ENCODE measurements at places on chromosomes 7 and 10.

DNA sequence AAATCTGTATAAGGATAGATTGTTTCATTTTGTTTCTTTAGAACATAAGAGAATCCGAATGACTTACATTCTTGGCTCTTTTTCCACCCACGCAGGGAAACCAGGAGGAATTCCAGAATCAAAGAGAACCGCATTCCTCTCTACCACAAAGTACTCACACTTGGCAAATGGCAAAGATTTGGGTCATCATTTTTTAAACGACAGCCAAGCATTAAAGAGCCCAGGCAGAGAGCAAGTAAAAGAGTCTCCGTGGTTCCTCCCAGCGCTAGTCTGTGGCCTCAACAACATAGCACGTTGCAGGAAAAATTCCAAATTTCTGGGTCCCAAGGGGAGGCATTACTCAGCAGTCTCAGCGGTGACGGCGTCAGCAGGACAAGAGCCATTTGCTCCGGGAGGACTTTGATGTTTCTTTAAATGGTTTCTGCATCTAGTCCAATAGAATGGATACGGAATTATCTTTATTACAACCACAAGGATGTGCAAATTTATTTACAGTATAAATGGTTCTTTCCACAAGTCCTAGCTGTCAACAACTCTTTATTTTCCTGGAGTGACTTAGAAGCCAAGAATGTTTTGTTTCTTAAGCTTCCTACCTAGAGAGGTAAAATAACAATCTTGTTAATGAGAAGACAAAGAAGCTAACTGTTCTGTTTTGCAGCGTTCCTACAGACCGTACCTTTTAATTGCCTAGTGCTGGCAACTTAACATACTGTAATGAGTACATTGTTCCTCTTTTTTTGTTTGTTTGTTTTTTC is 232.5 kb downstream of the SKIDA1 start:
- DNase-seq, result no peak

DNA sequence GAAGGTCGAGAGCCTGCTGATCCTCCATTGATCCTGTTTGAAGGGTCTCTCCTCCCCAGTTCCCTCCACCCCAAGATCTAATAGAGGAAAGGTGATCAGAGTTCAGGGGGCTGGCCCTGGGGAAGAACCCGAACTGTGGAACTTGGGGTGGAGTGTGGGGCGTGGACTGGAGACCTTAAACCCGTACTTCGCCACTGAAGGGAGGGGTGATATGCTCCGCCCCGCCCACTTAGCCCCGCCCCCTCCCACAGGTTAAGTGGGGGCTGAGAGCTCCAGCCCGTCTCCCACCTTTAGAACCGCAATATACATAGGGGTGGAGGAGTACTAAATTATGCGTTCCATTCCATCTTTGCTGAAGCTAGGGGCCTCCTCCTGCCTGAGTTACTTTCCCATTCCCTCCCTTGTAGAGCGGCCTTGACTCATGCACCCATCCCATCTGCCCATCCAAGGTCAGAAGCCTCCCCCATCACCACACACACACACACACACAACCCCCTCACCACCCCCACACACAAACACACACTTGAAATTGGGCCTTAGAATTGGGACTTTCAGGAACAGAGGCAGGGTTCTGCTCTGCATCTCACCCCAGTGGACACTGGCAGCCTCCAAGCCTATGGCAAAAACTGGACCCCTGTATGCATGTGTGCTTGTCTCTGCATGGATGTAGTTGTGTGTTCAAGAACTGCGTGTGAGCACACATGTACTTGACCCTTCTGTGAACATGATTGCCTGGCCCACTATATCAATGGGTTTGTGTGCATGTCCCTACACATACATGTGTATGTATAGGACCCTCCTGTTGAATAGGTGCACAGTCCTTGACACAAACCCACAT is 991 bp downstream of the SEMA4G start:
- peak; percentile 53 for DNase-seq

DNA sequence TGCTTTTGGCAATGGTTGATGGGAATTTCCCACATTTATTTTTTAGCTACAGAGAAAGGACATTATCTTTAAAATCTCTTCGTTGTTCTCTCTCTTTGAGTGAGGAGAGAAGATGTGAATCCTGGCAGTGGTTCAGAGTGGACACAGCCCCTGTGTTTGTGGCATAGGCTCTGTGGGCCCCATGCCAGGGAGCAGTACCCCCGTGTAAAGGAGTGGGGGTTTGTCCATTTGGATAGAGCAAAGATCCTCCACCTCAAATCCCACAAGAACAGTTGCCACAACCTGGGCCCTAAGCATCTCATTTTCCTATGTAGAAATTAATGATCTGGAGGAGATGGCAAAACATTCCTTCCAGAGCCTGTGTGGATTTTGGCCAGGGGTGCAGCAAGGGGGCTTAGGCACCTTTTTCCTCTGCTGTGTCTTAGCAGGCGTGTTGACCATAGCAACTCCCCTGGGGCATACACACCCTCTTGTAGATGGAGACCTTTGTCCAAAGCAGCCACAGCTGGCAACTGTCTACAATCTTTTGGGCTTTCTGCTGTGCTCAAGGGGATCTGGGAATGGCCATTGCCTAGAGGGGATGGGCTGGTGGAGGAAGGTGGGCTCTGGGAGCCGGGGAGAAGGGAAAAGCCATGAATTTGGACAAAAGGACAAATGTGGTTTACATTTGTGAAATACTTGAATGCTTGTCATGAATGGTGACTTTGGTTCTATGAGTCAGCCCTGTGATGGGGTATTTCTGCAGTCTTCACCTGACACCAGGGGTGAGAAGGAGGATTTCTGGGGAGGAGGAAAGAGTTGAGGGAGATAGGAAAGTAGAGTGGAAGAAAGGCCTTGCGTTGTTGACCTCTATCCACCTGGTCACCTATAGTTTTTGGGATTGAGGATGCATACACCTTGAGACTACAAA is 92.0 kb downstream of the TCF7L2 start:
- no peak for DNase-seq

GRCh38 chr7:127888825-127889224 is 142.4 kb downstream of the LRRC4 start:
- no peak for DNase-seq

- no peak for DNase-seq
Observed at GRCh38 chr7:81842361-81842760, 72.5 kb upstream of the HGF start.

- no peak for DNase-seq
Observed at GRCh38 chr10:69494626-69495558, 43.6 kb downstream of the TSPAN15 start.

DNA sequence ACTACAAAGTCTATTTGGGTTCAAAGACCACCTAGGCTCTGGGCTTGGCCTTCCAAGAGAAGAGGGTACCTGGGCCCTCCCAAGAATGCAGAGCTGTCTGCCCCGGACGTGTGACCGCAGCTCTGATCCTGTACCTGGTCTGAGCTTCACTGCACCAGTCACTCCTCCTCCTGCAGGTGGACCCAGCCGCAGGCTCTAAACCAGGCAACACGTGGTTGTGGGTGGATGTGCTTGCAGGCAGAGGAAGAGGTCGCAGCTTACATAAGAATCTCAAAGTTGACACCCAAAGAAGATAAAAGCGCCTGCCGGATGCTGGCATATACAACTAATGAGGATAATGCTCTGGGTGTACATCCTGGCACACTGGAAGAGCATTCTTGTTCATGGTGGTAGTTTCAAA is 9.4 kb upstream of the PFKP start:
- no peak for DNase-seq

- DNase-seq, result no peak
Observed at GRCh38 chr10:11191678-11192077, 174.0 kb downstream of the CELF2 start.

- no peak for DNase-seq
Observed at GRCh38 chr10:3757638-3758490, 27.1 kb downstream of the KLF6 start.

GRCh38 chr7:158133057-158133456 is 454.6 kb downstream of the PTPRN2 start:
- DNase-seq, result no peak

DNA sequence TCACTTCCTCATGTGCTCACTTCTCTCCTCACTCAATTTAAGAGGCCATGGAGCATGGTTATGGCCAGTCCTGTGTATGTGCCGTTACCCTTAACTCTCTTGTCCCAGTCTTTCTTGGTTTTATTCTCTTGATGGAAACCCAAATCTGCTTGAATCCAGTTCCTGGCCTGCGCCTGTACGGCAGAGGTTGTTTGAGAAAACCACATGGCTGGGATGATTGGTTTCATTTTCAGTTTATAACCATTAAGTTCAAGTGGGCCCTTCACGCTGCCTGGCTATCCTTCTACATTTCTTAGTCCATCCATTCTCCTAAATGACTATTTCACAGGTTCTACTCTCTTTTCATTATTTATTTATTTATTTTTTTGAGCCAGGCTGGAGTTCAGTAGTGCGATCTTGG is 1.6 kb upstream of the ZNF239 start:
- no peak for DNase-seq

GRCh38 chr10:77072836-77073662 is 564.6 kb downstream of the KCNMA1 start:
- no peak for DNase-seq

DNA sequence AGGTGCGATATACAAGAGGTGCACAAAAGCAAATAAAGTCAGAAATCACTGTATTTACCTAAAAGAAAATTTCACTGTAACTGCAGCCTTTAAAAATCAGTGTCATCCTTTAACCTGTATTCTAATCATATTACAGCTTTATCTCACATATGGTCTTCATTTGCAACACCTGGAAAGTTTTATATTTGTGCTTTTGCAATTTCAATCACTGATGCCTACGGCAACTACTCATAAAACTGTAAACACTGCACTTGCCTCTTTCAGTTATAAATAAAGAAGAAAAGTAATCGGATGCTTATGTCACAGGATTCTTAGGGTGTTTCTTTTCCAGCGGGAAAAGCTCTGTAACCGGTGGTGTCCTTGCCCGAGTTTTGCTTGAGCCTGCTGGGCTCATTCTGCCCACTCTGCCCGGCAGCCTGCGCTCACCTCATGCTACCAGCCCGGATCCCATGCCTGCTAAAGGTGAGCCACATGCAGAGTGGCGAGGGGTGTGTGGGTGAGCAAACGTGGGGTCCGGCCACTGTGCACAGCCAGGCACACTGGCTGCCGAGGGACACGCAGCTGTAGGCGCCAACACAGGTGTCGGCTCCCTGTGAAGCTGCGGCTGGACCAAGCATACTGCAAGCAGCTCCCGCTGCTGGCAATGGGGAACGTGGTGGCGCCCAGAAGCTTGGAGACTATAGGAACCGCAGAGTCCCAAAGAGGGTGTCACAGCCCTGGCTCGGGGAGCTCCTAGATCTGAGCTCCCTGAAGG is 56.3 kb upstream of the ABCB5 start:
- no peak for DNase-seq

GRCh38 chr10:27661514-27662286 is 83.9 kb downstream of the MKX start:
- no peak for DNase-seq

DNA sequence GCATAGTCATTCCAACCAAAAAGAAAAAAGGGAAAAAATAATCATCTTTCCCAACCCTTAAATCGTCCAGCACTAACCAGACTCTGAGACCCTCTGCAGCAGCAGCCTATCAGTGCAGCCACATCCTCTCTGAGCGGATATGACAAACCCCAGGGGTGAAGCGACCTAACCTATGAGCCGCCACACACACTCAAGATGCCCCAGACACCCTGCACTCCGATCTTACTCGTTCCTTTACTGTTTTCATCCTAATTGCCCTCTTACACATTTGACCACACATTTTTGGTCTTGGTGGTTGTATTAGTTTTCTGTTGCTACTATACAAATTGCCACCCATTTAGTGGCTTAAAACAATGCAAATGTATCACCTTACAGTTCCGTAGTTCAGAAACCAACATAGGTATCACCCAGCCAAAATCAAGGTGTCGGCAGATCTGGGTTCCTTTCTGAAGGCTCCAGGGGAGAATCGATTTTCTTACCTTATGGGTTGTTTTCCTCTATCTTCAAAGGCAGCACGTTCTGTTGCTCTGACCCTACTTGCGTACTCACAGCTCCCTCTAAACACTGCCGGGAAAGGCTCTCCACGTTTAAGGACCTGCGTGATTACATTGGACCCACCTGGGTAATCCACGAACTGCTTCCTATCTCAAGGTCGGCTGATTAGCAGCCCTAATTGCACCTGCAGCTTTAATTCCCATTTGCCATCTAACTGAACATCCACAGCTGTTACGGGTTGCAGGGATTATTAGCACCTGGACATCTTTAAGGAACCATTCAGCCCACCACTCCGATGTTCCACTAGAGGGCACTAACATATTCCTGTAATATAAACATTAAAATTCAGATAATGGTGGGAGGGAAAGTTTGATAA is 37.3 kb upstream of the PRSS1 start:
- peak; percentile 76 for DNase-seq

- no peak for DNase-seq
Observed at GRCh38 chr7:8115547-8116402, 146.2 kb downstream of the ICA1 start.

- peak; percentile 66 for DNase-seq
Observed at GRCh38 chr10:104406715-104407650, 53.4 kb downstream of the CFAP58 start.

- no peak for DNase-seq
Observed at GRCh38 chr10:133179651-133180050, 19.6 kb downstream of the KNDC1 start.

GRCh38 chr7:88289564-88290025 is 17.1 kb downstream of the STEAP4 start:
- DNase-seq, result no peak

DNA sequence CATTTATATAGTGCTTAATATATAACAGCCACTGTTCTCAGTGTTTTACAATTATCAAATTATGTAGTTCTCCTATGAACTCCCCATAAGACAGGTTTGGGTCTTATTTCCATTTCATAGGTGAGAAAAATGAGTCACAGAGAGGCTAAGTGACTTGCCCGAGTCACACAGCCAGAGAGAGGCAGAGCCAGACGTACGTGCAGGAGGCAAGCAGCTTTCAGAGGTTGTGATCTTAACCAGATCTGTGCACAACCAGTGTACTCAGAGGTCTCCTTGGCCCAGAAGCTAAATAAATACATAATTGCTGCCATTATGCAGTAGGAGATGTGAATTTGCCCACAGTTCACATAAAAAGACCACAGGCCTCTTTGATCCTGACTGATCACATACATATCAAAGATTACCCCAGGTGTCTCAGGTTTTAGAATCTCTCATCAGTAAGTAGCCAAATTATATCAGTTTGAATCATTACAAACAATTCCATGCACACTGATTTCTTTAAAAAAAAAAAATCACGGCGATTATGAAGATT is 304.7 kb upstream of the AOAH start:
- DNase-seq, result no peak

GRCh38 chr7:98777051-98777450 is 92.8 kb downstream of the TMEM130 start:
- DNase-seq, result no peak

DNA sequence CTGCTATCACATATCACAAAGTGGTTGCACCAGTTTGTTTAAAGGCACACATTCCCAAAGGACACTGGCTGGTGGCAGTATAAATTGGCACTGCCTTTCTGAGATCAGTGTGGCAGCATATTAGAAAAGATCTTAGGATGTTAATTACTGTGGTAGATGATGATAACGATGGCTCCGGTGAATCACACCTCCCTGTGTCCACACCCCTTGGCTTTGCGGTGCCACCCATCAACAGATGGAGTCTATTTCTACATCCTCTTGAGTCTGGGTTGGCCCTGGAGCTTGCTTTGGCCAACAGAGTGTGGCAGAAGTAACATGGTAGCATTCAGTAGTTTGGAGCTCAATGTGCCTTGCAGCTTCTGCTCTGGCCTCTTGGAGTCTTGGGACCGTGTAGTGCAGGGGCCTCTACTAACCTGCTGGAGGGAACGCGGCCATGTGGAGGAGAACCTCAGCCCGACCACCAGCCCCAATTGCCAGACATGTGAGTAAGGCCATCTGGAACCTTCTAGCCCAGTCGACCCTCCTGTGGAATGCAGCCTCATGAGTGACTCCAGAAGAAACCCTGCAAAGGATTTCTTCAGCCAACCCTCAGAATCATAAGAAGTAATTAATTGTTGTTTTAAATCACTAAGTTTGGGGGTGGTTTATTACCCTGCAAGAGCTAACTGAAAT is 27.2 kb upstream of the PLEKHA1 start:
- DNase-seq, result no peak

Measured in hematopoietic multipotent progenitor cell treated with erythropoietin and hydrocortisone succinate and interleukin-3 and kit ligand, for 6 days (in vitro differentiated cells).